ENCODE measurements at places on chromosomes 7 and 10.

GRCh38 chr10:61981460-61981859, 80.0 kb downstream of the ARID5B start:
- DNase-seq, result no peak

- no peak for DNase-seq
These were observed 115.0 kb downstream of the SND1 start for GRCh38 chr7:127766831-127767459.

DNA sequence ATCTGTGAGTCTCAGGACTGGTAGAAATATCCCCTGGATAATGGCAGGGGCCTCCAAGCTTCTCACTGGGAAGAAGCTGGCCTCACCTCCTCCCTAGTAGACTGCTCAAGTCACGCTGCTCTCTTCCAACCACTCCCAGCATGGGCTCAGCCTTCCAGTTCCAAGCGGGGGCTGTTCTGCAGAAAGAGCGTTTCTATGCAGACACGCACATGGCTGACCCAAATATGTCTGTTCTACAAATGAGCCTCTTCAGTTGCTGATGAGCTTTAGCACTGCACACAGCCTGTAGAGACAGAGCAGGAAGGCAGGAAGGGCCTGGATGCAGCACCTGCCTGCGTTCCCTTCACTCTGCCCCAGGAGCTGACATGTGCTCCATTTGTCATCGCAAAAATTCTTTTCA, 523.9 kb upstream of the MGMT start:
- DNase-seq, result no peak

- no peak for DNase-seq
These were observed 292.3 kb downstream of the SORCS1 start for GRCh38 chr10:106872176-106872575.

GRCh38 chr10:112148331-112148730, 35.2 kb downstream of the GPAM start:
- DNase-seq, result no peak

GRCh38 chr7:46774515-46774914, 807.4 kb downstream of the TNS3 start:
- no peak for DNase-seq

DNA sequence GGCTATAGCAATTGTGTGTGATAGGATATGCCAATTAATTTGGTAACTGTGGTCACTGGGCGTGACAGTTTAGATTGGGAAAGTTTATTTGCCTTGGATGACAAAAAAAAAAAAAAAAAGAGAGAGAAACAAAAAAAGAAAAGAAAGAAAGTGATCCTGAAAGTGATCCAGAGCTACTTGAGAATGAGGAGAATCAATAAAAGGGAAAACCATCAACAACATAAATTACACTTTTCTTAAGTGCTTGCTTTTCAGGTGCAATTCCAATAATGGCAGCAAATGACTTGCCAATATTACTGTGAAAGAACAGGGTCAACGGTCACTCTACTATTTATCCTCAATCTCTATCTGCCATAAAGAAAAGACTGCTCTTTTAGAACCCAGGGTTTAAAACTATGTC, 191.8 kb upstream of the SEMA3C start:
- no peak for DNase-seq

GRCh38 chr10:34280599-34281374, 534.3 kb downstream of the PARD3 start:
- DNase-seq, result no peak

DNA sequence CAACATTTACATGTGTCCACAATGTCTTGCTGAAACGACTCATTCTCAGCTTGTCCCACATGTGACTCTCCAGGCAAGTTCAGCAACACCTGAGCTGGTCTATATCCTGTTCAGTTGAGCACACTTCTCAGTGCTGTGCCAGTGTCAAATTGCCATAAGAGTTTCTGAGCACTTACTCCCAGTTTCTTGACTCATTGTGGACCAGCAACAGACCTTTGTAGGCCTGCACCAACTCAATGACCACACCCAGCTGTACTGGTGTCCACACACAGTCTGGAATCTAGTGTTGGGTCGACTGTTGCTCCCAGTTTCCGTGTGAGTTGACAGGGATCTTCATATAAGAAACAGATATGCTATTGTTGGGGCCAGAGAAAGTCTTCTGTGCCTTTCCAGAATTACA, 88.0 kb downstream of the PTPN20 start:
- DNase-seq, result no peak

- no peak for DNase-seq
These were observed 181.7 kb downstream of the ST7 start for GRCh38 chr7:117134889-117135552.

DNA sequence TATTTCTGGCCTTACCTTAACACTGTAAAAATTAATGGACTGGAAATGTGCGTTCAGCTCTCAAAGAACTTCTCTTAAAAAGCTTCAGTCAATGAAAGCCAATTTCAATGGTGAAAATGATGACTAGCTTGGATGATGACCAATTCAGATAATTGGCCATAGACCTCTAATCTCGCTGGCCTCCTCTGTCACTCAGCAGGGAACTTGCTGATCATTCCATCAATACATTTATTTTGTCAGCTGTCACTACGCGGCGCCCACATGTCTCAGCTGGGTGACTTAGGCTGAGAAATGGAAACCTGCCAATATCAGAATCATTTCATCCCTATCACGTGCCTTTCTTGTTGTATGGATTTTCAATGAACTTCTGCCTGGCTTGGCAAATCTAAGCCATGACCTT, 673.0 kb upstream of the AUTS2 start:
- no peak for DNase-seq

DNA sequence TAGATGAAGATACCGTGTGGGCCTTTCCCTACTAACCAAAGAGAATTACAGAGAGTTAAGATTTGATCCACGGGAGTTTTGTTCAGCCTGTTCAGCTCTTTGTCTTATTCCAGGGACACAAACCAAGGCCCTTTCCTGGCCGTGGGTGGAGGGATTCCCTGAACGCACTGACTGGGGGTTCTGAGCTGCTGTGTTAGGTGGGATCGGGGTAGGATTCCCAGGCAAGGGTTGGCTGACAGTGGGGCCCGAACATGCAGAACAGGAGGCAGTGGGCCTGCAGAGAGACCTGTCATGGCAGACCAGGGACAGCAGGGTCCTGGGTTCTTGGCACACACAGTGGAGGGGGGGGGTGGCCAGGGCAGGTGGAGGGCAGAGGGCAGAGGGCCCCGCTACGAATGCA, 89.5 kb upstream of the MKI67 start:
- DNase-seq, result no peak

DNA sequence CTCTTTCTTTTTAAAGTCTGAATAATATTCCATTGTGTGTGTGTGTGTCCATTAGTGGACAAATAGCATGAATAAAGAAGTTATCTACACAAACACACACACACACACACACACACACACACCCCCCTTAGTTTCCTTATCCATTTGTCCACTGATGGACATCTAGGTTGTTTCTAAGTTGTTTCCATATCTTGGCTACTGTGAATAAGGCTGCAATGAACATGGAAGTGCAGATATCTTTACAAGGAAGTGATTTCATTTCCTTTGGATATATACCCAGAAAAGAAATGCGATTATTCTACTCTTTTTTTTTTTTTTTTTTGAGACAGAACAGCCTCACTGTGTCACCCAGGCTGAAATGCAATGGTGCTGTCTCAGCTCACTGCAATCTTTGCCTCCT, 113.5 kb downstream of the MBL2 start:
- DNase-seq, result no peak

DNA sequence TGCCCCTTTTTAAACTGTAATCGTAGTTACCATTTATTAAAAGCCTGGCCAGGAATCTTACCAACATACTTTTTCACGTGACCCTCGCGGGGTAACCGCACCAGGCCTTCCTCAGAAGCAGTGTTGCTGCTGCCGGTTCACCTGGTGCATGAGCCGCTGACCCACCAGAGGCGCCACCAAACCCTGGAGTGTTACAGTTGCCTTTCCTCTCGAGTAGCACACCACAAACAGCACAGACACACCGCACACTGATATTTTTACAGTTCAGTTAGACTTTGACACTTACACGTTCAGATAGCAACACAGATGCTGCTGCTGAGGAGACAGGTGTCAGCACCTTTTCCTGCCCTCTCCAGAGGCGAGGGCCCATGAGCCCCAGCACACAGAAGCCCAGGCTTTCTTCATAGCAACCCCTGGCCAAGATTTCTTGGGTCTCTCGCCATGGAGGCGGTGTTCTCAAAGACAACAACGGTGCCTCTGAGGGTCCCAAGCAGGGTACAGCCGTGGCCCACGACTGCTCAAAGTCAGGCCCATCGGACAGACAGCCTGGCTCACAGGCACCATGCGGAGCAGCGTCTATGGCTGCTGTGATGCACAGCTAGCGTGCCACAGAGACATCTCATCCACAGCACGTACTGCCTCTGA, 123.1 kb downstream of the DIP2C start:
- DNase-seq, result no peak

DNA sequence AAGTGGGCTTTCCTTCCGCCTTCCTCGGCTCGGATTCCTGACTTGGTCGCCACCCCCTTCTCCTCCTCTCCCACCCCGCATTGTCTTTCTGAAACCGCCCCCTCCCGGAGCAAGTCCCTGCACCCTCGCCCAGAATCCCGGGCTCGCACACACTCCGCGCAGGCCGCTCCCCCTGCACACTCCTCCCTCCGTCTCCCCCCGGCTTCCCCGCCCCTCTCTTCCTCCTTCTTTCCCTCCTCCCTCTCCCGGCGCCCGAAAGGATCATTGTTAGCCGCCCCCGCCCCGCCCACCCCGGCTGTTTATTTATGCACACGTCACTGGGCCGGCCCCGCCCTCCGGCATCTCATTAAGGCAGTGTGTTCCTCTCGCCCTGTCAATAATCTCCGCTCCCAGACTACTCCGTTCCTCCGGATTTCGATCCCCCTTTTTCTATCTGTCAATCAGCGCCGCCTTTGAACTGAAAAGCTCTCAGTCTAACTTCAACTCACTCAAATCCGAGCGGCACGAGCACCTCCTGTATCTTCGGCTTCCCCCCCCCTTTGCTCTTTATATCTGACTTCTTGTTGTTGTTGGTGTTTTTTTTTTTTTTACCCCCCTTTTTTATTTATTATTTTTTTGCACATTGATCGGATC, at the start of gene TCF7L2:
TSS of gene TCF7L2 (plus strand) at position 373 of the 633 bp plus-strand sequence. CDS start 510 bp downstream, outside the sequence.
- DNase-seq, result no peak

GRCh38 chr10:83373671-83374070, 765.6 kb upstream of the GHITM start:
- DNase-seq, result no peak

DNA sequence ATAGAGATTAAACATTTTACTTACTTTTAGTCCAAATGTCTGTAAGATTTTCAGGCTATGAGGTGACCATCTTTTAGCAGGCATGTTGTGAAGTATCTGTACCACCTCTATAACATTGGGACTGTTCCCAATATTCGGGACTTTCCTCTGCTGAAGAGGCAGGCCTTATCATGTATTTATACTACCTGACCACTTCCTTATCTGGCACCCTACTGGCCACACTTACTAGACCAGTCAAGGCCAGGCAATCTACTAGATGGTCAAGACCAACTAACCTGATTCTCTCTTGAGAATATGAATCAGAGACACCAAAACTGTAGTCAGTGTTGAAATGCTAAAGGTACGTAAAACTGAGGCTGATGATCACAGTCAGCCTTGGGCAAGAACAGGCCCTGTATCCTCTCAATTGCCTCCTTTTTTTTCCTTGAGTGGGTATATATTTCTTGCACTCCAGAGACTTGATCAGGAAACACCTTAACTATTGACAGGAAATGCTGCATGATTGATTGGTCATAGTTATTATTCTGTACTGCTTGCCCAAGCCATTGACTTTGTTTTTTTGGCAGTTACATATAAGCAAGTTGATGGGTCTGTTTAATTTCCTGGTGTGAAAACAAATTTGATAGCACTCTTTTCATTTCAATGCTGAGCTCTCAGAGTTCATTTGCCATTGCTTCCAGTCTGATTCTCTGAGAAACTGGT, 5.2 kb upstream of the PRKAR2B start:
- DNase-seq, result no peak

- DNase-seq, result no peak
These were observed 16.3 kb upstream of the RNF216 start for GRCh38 chr7:5797716-5798115.

- DNase-seq, result no peak
These were observed 74.0 kb upstream of the NANOS1 start for GRCh38 chr10:118955531-118955930.

DNA sequence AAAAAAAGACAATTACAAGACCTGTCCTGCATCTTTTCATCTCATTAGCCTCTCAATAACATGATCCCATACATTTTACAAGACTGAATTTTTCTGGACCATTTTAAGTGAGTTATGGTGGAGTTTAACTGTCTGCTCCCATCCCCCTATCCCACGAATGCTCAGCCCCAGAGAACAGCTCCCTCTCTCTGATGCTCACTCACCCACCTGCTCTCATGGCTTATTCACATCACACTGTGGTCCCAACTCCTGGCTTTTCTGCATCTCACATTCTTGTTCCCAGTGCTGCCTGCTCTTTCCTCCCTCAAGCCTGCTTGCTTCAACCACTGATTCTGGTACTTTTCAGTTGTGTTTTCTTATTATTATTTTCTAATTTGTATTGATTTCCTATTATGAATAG, 20.4 kb upstream of the CCSER2 start:
- no peak for DNase-seq

GRCh38 chr7:129923709-129924108, 29.1 kb downstream of the UBE2H start:
- DNase-seq, result no peak

DNA sequence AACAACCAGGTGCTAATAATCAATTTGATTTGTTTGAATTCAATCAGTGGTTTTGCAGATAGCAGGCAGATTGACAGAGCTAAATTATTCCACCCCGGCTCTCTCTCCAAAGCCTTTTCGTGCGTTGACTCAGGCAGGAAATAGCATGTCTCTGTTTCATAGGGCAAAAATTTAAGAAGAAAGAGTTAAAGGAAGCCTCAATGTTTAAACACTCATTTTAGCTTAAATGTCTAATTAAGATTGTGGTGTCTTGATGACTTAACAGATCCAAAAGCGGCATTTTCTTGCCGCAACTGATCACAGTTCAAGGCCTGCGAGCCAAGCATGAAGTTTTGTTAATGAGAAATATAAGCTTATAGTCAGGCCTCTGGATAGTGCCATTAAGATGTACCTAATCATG, 1051.1 kb upstream of the AUTS2 start:
- DNase-seq, result no peak

- no peak for DNase-seq
These were observed 120.6 kb downstream of the SEM1 start for GRCh38 chr7:96589038-96589437.

DNA sequence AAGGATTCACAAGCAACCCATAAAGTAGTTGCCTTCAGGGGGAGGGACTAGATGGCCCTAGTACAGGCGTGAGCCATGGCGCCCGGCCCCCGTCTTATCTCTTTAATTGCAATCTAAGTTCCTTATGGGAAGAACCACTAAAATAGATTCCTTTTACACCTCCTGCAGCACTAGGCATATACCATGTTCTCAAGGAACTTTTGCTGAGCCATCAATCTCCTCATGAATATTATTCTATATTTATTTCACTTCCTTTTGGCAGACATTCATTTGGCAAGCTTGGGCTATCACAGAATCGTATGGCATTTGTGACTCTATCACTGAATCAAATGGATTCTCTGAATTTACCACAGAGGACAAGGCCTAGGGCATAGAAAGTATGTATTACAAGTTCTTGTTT, 14.8 kb upstream of the DNAJC12 start:
- DNase-seq, result no peak
